ENCODE measurements at places on chromosomes 5 and 9.

GRCh38 chr5:168878135-168878745 lies 299.1 kb upstream of the PANK3 start:
- DNase-seq, result no peak

DNA sequence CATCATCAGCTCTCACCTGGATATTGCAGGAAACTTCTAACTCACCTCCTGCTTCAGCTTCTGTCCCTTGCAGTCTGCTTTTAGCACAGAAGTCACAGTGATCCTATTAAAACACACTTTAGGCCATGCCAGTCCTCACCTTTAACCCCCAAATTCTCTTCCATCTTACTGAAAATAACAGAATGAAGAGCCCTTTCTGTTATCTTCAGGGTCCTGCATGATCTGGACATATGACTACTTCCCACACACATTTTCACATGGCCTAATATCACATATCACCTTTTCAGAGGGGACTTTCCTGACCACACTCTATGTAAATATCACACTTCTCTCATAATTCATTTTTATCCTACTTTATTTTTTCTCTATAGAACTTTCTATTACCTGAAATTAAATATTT lies 550.6 kb upstream of the CLINT1 start:
- no peak for DNase-seq

GRCh38 chr5:167011196-167011595 lies 1280.2 kb upstream of the WWC1 start:
- no peak for DNase-seq

DNA sequence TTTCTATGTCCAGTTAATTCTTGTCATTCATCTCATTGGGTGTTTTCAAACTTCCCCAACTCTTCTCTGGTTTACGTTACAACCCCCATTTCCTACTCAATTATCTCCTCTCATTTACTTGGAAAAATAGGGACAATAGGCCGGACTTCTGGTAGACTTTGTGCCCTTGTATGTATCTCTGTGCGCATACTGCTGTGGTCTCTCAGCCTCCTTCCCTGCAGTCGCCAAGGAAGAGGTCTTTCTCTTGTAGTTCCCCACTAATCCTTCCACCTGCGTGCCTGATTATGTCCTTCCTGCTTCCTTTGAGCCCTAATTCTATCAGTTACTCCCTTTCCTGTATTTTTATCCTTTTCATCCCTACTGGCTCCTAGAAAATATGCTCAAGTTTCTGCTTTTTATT lies 176.3 kb downstream of the GDNF start:
- no peak for DNase-seq

DNA sequence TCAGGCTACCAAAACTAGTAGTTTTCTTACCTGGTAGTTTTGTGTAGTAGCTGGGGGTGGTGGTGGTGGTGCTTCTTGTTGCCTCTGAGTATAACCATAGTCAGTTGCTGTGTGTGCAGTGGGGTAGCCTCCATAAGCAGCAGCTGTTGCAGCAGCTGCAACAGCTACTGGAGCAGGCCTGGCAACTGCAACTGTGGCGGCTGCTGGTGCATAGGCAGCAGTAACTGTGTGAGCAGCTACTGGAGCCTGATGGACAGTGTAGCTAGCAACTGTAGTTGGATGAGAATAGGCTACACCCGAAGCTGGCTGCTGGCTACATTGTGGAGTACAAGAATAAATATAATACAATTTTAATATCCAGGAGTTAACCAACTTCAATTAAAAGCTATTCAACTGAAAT lies 24.7 kb downstream of the ZFR start:
- DNase-seq, result no peak

DNA sequence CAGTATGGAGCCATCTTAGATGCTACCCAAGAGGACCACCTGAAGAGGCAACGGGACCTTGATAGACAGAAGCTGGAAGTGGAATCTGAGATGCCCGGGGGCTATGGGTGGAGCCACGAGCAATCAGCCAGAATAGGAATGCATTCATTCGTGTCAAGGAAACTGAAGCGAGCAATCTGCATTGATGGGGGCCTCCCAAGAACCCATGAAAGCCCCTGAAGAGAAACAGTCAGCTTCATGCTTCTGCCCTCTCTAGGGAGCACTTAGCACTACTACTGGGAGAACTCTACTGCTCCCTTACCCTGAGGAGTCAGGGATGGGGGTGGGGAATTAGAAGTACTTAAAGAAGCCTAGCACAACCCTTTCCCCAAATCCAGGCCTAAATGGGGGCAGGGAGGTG lies 51.9 kb upstream of the TCERG1 start:
- no peak for DNase-seq

GRCh38 chr5:52692606-52693005 lies 95.1 kb upstream of the ITGA1 start:
- no peak for DNase-seq

DNA sequence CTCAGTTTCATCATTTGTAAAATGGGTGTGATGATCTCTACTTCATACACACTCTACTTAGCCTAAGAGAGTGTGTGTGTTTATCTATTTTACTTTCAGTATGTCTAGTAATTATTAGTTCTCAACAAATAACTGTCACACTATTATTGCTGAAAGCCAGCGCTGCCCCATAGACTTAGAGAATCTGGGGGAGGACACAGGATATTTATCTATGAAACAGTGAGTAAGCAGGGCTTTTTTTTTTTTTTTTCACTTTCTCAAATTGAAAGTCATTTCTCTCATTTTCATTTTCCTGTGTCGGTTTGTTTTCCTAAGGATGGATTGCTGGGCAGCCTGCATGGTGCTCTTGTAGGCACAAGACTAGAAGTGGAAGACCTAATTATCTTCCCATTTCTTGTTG lies 248.4 kb upstream of the RPS23 start:
- DNase-seq, result no peak

GRCh38 chr5:71731015-71731414 lies 11.9 kb downstream of the CARTPT start:
- DNase-seq, result no peak

DNA sequence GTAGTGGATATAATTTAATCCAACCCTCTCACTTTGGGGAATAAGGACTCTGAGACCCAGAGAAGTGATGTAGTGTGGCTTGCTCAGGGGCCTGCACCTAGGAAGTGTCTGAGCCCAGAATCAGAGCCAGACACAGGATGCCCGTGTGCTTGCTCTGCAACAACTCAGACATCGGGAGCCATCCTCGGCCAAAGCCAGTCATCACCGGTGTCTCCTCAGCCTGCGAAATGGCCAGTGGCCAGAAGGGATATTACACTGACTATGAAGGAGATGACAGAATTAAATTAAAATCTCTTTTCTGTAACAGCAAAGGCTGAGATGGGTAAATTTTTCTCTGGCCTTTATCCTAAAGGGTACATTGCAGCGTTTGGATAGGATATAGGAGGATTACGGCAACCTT lies 102.9 kb downstream of the MARCHF11 start:
- no peak for DNase-seq

DNA sequence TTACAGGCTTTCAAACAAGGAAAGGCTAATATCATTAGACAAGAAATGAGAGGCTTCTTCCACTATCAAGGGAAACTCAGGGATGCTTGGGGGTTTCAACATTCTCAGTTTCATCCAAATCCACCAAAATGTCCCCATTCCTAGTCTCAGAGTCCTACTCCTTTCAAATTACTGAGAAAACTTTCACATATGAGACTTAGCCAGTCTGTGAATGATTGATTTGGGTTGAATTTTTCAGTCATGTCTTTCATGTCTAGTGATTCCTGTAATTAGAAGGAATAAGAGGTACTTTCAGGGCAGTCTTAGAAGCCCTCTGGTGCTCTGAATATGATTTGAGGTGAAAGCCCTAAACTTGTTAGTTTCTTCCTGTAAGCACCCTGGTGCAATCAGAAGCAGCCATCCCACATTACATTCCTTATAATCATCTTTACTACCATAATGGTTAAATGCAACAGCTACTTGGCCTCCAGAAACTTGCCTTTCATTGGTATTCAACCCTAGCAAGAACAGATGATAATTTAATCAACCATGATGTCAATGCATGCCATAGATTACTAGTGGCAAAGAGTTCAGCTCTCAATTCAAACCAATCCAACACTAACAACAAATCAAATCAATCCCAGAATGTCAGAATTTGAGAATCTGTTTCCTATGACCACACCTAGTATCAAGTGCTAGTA lies 50.7 kb upstream of the RIC1 start:
- DNase-seq, result no peak

DNA sequence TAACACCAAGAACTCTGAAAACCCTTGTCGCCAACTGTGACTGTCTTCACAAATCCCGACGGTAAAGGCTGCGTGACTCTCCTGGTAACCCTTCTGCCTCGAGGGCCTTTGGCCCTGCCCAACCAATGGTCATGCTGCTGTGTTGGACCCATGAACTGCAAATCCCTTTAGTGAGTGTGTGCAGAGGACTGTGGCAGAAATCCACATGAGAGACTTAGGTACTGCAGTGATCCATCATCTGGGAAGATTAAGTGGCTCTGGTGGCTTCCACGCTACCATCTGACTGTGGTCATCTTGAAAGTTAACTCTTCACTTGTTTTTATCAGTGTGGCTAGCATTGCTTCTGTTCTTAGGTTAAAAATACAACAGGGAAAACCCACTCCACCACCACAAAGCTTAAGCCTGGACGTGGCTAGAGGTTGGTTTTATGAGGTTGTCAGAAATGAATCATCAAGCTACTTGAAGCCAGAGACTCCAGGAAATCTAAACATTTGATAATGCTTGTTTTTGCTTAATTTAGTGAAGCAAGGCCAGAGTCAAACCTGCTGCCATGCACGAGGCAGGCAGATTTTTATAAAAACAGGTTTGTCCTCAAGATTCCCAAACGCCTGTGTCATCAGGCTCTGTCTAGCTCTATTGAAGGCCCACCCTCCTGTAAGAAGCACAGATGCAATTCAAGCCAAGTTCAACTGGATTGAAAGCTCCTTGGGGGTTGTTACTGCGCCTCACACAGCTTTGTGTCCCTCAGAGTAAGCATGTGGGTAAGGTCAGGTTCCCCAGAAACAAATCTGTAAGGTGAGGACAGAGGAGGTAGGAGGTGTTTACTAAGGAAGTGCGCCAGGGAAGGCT lies 52.7 kb upstream of the ERCC6L2 start:
- DNase-seq, result peak; percentile 91

GRCh38 chr5:158468444-158468843 lies 609.5 kb upstream of the CLINT1 start:
- DNase-seq, result no peak

DNA sequence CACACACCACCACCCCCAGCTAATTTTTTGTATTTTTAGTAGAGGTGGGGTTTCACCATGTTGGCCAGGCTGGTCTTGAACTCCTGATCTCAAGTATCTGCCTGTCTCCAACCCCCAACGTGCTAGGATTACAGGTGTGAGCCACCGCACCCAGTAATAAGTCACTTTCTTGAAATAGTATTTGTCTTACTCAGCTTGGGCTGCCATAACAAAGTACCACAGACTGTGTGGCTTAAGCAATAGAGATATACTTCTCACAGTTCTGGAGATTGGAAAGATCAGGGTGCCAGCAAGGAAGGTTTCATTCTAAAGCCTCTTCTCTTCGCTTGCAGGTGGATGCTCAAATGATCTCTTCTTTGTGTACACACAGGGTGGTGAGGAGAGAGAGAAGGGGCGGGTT lies 99.8 kb downstream of the ARRDC3 start:
- DNase-seq, result no peak

DNA sequence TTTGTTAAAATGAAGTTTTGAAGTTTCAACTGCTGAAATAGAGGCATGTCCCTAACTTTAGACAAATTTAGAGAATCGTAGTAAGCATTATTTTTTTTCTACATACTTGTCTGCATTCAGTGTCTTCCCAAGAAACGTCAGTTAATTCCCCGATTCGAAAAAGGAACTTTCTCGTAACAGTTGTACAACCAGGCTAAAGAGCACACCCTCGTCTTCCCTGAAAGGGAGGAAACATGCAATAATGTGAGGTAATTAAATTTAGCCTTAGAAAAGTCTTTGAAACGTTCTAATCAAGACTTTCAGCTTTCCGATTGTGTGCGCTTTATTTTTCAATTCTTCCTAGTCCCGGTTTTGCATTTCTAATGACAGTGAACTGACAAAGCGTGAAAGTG lies 374 bp upstream of the SLC1A3 start:
- DNase-seq, result no peak

GRCh38 chr5:141633871-141634561 lies 2.6 kb downstream of the HDAC3 start:
- no peak for DNase-seq

GRCh38 chr9:462121-462520 lies 247.5 kb downstream of the DOCK8 start:
- DNase-seq, result no peak

GRCh38 chr5:172508471-172509404 lies 54.4 kb upstream of the SH3PXD2B start:
- DNase-seq, result no peak

- DNase-seq, result no peak
These were observed 129.1 kb downstream of the KCNIP1 start for GRCh38 chr5:170632985-170633234.

DNA sequence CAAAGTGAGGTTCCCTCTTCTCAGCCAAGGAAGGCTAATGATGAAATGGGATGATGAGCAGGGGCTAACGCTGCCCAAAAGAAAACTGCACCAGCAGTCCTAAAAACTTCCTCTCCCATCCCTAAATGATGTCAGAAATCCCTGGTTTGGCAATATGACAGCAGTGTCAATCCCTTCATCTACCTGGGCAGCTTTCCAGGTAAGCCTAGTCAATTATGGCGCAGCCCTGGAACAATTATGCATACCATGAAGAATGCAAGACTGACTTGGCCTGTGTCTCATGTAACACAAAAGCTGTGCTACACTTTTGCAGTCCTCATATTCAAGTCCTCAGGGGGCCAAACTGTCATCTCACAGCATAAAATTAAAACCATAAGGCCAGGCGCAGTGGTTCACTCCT lies 7.0 kb downstream of the DMGDH start:
- DNase-seq, result no peak

GRCh38 chr9:4574657-4575243 lies 84.5 kb downstream of the SLC1A1 start:
- DNase-seq, result no peak

- DNase-seq, result no peak
These were observed 889.3 kb downstream of the MAT2B start for GRCh38 chr5:164394686-164395194.

- no peak for DNase-seq
These were observed 421.4 kb upstream of the WWC1 start for GRCh38 chr5:167870055-167870454.

DNA sequence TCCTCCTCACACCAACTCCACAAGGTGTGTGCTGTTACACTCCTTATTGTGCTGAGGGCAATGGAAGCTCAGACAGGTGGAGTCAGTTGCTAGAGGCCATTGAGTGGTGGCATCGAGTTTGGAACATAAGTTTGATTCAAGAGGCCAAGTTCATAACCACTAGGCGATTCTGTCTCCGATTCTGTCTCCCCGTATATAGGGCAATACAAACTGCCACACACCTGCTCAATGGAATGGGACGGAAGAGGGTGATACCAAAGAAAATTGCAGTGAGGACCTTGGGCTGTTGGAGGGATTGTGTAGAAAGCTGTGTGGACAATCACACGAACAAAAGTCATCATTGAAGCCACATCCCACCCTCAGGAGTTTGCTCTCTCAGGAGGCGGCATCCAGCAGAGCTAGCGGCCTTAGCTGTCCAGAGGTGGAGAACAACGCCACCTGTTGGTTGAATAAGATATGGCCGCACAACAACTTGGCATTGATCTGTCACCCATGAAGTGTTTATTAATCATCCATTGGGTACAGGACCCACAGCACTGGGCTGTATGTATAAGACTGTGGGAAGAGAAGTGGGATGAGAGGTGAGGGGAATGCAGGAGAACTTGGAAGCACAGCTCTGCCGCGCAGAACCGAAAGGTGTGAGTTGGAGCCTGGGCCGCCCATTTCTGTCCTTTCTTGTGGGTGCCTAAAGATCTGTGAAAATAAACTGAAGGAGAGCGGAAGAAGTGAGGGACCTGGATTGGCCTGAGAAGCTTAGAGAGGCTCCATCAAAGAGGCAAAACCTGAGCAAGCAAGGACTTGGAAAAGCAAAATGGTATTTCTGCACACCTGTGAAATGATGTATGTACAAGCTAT lies 16.1 kb upstream of the NEUROG1 start:
- peak; percentile 61 for DNase-seq

Data from HFFc6 (cell line).